Activated CD8-positive, alpha-beta memory T cell treated with anti-CD3 and anti-CD28 coated beads for 1 hour (primary cell): ENCODE measurements at places on chromosomes 1 and 21.

- DNase-seq, result no peak
Observed at GRCh38 chr1:177995369-177995768, 25.5 kb upstream of the SEC16B start.

DNA sequence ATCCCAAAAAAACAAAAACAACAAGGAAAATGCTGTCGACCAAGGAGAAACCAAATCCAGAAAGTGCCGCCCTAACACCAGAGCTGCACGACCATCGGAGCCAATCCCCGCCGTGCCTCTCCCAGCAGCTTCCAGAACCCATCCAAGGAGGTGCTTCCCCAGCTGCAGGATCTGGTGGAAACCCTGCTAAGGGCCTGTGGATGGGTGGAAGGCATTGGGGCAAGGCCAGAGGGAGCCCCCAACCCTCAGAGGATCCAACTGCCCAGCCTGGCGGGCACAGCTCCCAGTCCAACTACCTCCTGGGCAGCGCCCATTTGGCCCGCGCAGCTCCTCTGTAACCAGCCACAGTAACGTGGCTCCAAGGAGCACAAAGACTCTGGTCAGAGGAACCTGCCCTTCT lies 81.6 kb downstream of the NPHP4 start:
- DNase-seq, result no peak

DNA sequence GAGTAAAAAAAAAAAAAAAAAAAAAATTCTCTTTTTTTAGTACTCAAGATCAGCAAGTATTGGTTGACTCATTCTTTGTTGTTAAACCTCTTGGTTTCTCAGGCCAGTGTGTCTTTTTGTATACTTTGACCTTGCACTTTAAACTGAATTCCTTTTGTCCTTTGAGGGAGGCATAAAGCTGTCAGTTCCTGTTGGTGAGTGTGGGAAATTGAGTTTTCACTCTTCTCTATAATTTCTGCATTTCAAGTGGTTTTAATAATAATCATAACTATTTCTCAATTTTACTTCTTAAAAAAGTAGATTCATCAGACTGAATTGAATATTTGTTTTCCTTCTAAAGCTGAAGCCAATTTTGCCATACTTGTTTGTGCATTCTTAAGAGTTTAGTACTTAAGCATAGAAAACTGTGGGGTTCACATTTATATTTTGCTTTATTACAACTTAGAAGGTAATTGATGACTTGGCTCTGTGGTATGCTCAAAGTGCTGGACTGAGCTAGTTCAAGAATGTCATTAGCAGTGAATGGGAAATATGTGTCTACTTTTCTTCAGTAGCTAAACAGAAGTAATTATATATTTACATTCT lies 43.4 kb downstream of the ITSN1 start:
- no peak for DNase-seq

DNA sequence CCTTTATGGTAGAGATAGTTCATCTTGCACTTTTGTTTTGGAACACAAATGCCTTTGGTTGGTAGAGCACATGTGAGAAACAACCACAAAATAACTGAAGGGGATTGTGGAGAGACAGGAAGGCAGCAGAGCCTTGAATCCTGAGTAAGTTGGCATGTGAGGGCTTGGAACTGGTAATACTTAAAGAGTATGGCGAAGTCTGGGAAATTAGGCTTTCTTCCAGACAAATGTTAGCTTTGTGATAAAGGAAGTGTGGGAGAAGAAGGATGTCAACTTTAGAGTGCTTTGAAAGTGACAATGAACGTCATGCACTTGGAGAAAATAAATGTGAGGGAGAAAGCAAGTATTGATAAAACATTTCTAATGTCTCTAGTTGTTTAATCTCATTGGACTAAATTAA lies 476.3 kb upstream of the ZRANB2 start:
- DNase-seq, result no peak

DNA sequence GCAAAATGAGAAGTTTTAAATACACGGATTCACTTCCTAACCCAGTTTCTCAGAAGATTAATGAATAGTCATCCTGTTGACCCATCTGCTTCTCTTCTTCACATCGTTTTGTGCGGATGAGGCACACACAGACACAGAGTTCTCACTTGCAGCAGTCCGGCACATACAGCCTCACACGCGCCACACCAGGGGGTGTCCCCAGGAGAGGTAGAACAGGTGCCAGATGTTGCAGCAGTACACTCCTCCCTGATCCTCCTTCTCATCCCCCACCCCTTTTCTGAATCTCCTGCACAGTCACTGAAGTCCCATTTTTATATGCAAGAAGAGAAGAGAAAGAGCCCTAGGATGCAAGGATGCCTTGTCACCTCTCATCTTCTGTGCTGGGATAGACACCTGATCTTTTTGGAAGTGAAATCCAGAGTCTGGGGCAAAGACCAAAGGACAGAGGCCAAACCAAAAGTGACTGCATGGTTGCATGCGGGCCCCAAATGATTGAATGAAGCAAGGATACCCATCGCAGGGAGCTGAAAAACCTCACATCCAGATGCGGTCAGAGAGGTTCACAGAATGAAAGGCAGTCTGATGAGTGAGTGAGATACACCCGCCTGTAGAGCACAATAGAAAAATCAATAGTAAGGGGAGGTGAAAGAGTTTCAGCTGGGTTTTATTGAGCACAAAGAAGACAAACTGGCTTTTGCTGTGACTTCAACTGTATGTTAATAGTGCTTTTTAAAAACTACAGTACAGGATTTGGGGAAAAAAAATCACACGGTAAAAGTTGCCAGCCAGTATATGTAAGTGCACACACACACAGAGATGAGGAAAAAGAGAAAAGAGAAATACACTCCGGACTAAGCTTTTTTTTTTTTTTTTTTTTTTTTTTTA lies 28.9 kb downstream of the PBX1 start:
- DNase-seq, result no peak

- DNase-seq, result no peak
Observed at GRCh38 chr1:118264343-118264742, 79.3 kb upstream of the SPAG17 start.
